Activated CD4-positive, alpha-beta T cell treated with anti-CD3 and anti-CD28 coated beads, Interleukin-2, amount 50 U/mL, for 48 hours (primary cell): ENCODE measurements at places on chromosomes 11 and 22.

GRCh38 chr11:71425860-71426259 lies 22.3 kb downstream of the DHCR7 start:
- DNase-seq = no peak

GRCh38 chr11:106969644-106970355 lies 48.5 kb downstream of the GUCY1A2 start:
- no peak for DNase-seq

DNA sequence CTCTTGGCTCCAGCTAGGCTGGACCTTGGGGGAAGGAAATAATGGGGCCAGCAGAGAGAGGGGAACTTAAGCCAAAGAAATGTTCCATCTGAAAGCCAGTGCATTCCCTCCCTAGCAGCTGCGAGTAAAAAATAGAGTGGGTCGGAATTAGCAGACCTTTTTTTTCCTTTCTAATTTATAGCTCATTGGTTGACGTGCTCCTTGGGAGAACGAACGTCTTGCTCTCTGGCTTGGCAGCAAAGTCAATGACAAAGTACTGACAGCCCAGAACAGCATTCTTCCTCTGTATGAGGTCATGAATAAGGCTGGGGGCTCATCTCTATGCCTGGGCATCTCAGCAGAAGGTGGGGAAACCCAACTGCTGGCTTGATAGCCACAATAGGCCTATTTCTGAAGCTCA lies 65.0 kb downstream of the SEZ6L start:
- no peak for DNase-seq

DNA sequence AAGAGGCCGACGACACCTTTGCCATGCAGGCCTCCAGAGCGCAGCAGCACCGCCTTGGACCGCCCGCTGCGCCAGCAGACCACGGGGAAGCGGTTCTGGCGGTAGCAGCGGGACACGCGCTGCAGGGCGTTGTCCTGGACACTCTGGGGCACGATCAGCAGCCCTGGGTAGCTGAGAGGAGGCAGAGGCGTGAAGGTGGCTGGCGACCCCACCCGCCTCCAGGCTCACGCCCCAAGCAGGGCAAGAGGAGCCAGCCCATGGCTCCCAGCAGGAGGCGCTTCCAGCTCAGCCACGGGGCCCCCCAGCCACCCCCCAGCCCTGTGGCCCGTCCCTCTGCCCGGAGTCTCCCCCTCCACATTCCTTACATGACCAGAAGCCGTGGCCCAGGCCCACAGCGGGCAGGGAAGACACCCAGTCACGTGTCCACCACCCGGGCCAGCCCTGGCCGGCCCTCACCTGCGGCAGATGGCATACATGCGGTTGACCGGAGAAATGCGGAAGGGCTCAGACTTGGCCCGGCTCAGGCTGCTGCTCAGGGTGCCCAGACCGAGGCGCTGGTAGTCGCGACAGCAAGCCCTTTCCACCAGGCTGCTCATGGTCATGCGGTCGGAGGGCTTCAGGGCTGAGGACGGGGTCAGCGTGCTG lies 15.2 kb downstream of the SBF1 start:
- DNase-seq = no peak
